ENCODE measurements at places on chromosomes 4 and X. TPM values are rescaled to one million over a fixed set of nuclear protein-coding genes. Genes with fewer than 3 reads are reported as not detected.

DNA sequence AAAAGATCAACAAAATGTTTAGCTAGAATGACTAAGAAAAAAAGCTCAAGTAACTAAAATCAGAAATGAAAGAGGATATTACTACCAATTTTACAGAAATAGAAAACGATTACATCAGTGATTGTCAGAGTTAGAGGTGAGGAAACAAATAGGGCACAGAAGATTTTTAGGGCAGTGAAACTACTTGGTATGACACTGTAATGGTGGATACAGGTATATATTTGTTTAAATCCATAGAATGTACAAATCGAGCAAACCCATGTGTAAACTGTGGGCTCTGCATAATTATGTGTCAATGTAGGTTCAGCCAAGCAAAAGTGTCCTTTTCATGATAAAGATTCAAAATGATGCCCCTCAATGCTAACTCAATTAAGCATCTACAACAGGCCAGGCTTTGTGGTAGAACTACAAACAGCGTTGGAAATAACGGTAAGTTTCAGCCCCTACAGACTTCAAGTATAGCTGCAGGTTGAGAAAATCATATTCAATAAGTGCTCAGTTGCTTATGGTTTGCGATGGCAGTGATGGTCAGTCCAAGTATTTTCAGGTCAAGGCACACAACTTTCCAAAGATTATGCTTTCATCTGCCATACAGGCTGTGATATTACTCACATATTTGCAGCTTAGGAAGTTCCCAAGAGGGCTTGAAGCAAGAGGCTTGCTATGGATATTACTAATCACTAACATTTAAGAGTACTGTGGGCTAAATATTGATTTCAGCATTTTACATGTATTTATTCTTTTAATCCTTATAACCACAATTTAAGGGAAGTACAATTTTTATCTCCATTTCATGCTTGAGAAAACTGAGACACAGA lies 158.6 kb downstream of the TET2 start:
- no peak for DNase-seq

The CENPVL3 gene
- 1.5 TPM for total RNA-seq

- DNase-seq: no peak
Observed at GRCh38 chr4:36414248-36414647, 132.8 kb downstream of the DTHD1 start.

- no peak for DNase-seq
Observed at GRCh38 chr4:182235021-182235795, 8.0 kb upstream of the TENM3 start.

DNA sequence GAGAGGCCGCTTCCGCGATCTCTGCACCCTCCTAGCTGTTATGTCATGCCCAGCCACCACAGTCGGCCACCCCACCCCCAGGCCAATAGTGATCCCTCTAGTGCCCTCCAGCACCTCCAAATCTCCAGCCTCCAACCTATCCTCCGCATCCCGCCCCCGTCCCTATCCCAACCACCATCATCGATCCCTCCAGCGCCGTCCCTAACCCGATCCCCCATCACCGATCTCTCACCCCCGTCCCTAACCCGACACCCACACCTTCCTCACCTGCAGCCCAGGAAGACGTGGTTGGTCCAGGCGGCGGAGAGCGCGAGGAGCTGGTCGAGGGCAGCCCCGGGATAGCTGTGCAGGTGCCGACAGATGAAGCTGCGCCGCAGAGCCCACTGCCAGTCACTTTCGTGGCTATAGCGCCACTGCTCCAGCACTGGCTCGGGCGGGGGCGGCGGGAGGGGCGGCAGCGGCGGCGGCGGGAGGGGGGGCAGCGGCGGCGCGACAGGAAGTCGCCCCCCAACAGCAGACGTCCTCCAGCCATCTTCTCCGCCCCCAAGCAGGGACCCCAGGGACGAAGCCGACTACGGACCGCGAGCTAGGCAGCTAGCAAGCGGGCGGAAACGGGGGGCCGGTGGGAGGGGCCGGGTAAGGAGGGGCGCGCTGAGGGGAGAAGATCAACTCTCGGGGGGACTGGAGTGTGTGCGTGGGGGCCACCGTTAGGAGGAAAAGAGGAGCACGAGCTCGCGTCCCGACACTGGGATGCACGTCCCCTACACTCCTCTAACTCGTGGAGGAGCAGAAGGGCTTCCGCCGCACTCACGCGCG lies 552 bp downstream of the NKRF start:
- DNase-seq: peak; percentile 67

DNA sequence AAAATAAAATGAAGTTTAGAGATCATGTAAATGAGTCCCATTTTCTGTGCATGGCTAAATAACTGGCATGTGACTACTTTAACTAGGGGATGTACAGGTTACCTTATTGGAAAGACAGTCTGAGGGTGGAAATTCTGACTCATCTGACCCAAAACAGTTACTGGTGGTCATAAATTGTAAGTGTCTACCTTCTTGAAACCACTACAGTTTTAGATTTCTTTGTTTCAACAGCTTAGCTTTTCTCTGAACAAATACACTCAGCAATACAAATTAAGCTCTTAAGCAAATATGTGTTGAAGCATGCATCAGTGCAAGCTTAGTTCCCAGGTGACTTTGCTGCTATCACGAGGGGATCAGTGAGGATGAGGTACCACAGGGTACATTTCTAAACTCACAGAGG lies 60.7 kb upstream of the PGM2 start:
- DNase-seq: no peak

The TASL gene
- not detected for total RNA-seq

DNA sequence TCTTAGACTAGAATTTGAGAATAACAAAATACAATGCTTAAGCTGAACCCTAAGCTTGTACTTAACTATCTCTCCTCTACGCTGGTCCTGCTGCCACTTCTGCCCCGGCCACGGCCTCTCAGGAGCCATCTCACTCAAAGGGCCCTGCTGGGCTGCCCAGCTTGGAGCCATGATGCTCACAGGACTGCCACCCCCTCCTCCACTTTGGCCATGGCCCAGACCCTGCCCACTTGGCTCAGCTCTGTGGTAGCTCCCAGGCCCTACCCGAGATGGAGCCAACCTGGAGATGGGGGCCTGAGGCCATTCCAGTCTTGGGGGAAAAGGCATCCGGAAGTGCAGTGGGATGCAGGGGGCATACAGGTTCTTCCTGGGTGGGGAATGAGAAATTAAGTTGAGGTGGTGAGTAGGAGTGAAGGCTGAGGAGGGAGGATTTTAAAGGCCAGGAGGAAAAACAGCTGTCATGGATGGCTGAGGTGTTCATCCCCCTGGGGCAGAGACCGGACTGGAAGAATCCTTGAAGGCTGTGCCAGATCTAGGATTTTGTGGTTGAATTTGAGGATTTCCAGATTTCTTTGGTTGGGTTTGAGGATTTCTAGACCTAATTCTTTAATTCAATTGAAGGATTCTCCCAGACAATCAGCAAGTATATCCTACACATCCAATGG lies 824 bp downstream of the SASH3 start:
- no peak for DNase-seq

The GYG2 gene
- 40.5 TPM for total RNA-seq

The TAF7L gene
- not detected for total RNA-seq

DNA sequence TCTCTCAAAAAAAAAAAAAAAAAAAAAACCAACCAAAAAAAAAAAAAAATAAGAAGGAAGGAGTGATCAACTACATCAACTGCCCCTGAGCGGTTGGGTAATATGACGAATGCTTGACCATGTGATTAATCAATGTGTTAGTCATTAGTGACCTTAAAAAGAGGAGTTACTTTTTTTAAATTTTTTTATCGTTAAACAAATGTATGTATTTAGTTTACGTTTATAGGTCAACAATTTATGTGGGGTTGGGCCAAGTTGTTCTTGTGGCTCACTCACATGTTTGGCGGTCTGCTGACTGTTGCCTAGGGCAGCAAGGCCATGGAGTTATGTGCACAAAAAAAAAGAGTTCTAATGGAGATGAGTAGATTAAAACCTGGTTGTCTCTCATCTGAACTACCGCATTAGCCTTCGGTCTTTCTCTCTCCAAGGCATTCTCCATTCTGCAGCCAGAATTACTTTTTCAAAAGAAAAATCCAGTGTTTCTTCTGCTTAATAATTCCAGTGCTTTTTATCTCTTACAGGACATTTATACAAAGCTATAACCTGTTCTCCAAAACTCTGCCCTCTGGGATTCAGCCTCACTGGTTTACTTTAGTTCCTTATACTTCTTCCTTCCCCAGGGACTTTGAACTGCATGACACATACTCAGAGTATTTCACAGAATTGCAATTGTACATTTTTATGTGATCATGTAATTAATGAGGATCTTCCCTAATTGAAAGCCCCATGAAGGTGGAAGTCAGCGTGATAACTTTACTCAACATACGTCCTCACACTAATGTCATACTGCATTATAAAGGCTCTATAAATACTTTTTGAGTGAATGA lies 505.5 kb downstream of the ANKRD50 start:
- no peak for DNase-seq

- no peak for DNase-seq
Observed at GRCh38 chr4:134747108-134747805, 545.7 kb upstream of the PABPC4L start.

DNA sequence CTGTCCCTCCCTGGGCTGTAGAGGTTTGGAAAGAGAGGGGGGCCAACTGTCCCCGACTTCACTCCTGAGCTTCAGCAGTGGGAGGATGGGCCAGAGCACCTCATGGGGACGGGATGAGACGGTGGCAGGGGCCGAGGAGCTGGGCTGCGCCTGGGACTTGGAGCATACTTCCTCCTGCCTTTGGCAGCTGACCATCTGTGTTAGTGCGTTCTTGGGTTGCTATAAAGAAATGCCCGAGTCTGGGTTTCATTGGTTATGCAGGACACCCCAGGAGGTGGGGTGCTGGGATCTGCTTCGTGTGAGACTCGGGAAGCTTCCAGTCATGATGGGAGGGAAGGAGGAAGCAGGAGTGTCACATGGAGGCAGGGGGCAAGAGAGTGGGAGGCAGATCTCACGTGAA lies 7.4 kb downstream of the PSAPL1 start:
- no peak for DNase-seq

DNA sequence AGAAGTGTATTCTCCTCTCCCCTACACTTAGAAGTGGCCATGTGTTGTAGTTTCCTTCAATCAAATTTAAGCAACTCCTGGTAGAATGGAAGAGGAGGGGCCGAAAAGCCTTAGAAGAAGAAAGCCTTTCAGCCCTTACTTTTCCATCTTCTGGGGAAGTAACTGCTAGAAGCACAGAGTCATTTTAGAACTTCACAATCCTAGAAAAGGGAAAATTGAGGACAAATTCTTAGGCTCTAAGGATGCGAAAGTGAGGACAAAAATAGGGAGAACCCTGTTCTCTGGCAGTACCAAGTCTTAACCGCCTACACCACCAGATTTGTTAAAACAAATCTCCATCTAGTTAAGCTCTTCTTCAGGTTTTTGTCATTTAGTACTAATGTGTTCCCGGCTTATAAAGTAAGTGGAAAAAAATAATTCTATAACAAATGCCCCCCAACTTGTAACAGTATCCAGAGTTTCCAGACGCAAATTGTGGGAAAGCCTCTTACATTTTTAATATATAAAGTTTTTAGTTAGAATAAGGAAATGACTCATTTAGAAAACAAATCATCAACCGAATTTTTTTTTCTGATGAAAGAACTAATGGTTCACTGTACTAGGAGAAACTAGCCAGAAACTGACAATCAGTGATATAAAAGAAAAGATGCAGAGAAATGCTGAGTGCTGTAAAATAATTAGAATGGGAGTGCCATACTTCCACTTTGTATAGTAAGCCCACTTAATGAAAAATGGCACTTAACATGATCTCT lies 76.0 kb downstream of the ARAP2 start:
- no peak for DNase-seq

The AIFM1 gene
- 59.4 TPM for total RNA-seq

DNA sequence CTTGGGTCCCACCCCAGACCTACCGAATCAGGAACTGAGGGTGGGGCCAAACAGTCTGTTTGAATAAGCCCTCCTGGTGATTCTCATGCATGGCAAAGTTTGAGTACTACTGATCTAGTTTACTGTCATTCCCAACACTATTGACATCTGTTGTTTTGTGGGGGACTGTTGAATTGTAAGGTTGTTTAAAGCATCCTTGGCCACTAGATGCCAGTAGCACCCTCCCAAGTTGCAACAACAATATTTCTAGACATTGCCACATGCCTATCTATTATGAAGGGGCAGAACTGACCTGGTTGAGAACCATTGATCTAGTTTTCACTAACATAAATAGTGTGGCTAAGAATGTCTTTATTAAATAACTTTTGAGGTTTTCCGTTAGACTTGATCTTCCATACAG lies 15.1 kb downstream of the TAF9B start:
- DNase-seq: no peak

- no peak for DNase-seq
Observed at GRCh38 chr4:21733894-21734630, 214.5 kb downstream of the KCNIP4 start.

The DAPP1 gene
- not detected for total RNA-seq

The TCEAL1 gene
- 9.2 TPM for total RNA-seq

GRCh38 chr4:34720571-34720970 lies 1523.7 kb downstream of the ARAP2 start:
- DNase-seq: peak; percentile 1

DNA sequence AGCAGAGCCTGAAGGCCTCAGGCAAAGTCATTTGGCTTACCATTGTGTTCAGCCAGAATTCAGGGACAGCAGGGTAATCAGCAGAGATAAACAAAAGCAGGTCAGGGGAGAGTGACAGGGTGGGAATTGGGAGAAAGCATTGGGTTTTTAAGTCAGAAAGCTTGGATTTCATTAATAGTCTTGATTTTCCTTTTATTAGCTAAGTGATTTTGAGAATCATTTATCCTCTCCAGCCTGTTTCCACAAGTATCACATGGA lies 410.1 kb downstream of the HNRNPD start:
- DNase-seq: peak; percentile 39

GRCh38 chr4:90545380-90545779 lies 418.2 kb downstream of the CCSER1 start:
- DNase-seq: no peak

The VSIG4 gene
- total RNA-seq: not detected

DNA sequence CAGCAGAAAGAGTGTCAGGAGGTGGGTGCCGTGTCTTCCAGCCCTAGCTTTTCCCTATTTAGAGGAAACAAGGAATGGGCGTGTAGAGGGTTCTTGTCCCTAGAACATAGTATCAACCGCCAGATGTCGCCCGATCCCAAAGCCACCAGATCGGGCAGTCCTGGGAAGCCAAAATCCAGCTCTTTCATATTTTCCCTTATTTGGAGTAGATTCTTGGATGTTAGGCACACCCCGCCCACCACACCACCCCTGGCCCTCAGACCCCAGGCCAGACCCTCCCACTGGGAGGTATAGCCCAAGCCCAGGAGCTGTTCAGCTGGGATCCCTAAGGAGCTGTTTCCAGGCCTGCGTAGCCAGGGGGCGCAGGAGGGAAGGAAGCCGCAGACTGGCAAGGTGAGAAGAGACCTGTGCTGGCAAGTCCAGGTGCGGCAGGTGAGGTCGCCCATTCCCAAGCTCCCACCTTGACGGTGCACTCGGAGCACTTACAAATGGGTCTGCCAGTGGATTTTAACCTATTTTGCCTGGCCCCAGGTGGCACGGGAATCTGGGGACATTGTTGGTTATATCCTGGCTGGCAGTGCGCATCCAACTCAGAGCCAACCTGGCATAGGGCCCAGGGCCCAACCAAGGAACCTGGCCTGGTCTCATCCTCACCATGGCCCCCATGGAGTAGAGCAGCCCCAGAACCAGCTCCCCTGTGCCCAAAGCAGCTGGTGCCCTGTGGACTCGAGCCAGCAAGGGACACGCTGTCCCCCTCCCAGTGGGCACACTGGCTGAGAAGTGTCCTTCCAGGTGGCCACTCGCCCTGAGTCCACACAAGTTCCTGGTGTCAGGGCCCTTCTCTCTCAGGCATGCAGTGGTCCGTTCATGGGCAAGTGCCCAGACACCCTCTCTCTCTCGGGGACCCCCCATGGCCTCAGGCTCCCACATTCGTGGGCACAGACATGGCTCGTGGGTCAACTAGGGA lies 811 bp downstream of the FLNA start:
- peak; percentile 84 for DNase-seq

The MGARP gene
- total RNA-seq: 0.21 TPM

- no peak for DNase-seq
Observed at GRCh38 chr4:66853845-66854244, 691.5 kb downstream of the CENPC start.

Measured in H7 (cell line).